Activated naive CD4-positive, alpha-beta T cell treated with anti-CD3 and anti-CD28 coated beads, Interleukin-2, amount 10 ng/mL, durations not matched to agents 5 hours and 36 hours (primary cell): ENCODE measurements at places on chromosomes 7 and 10. TPM values are rescaled to one million over a fixed set of nuclear protein-coding genes. Genes with fewer than 3 reads are reported as not detected.

TLX1 gene
- not detected for total RNA-seq

IFIT3 gene
- total RNA-seq = 3.6 TPM

DNAJC12 gene
- 0.65 TPM for total RNA-seq

PLA2G12B gene
- not detected for total RNA-seq

SLC25A28 gene
- total RNA-seq = 50.7 TPM

ICA1 gene
- total RNA-seq = 2.6 TPM
